Mucosa of gallbladder (tissue), 1 donor: ENCODE measurements at places on chromosomes 1 and 21.

DNA sequence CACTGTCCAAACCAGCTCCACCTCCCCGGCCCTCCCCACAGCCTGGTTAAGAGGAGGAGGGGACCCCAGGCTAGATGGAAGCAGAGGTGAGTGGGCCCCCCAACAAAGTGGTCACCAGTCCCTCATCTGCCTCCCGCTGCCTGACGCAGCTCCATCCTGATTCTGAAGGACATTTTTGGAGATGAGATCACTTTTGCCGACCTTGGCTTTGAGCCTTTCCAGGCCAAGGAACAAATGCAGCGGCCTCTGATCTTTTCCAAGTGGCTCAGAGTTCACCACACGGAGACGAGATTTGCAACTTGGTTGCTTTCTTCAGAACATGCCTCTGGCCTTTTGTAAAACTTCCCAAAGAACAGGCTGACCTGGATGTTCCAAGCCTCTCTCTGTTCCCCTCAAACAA is 223.1 kb downstream of the NPHP4 start:
- no peak for DNase-seq

DNA sequence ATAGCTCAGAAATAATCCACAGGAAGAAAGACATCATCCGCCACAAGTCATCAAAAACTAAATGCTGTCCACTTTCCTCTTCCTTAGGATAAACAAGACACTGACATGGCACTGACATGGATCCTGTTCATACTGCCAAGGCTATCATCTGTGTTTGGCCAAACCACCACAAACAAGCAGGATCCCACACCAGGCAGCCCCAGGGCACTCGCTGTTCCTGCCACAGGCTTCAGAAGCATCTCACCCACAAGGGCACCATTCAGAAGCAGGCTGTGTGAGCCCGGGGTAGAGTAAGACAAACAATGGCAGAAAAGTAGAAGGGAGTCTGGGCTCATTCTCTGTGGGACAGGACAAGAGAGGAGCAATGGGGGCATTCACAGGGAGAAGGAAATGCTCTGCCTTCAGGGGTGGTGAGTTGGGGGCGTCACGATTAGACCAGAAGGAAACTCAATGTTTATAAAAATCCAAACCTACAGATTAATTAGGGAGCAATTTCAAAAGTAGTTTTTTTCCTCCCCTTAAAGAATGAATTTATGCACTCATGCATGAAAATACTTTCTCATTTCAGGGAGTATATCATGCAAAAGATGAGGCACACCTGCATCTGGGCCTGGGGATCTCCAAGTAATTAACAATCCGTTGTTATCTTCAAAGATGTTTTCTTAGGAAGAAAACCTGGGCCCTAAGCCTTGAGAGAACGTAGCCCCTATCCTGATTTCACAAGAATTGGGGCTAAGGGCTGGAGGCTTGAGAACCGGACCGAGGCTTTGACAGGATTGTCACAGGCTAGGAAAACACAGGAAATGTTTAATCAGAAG is 43.3 kb upstream of the ATP1A1 start:
- no peak for DNase-seq

- no peak for DNase-seq
Measured at GRCh38 chr1:24878775-24879742, 51.0 kb downstream of the RUNX3 start.

- DNase-seq: no peak
Measured at GRCh38 chr1:143611159-143611558, 360.6 kb downstream of the FAM72C start.

DNA sequence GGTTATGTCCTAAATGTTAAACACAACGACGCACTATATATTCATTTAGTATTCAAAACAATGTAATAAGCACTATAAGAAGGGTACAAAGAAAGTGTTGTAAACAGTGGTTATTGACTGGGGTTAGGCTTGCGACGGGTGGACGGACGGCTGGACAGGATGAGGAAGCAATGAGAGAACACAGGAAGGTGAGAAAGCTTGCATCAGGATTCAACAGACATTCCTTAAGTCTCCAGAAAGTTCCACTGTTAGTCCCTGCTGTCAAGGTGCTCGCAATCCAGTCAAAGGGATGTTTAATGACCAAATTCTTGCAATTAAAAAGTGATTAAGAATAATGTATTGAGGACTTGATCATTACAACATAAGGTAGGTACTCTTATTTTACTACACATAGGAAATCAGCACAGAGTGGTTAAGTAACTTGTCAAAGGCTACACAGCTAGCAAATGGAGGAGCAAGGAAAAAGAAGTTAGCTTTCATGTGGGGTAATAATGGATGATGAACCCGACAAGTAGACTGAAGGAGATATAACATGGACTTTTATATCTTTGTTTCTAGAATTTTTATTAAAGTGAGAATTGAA is 994 bp upstream of the ACBD6 start:
- no peak for DNase-seq

DNA sequence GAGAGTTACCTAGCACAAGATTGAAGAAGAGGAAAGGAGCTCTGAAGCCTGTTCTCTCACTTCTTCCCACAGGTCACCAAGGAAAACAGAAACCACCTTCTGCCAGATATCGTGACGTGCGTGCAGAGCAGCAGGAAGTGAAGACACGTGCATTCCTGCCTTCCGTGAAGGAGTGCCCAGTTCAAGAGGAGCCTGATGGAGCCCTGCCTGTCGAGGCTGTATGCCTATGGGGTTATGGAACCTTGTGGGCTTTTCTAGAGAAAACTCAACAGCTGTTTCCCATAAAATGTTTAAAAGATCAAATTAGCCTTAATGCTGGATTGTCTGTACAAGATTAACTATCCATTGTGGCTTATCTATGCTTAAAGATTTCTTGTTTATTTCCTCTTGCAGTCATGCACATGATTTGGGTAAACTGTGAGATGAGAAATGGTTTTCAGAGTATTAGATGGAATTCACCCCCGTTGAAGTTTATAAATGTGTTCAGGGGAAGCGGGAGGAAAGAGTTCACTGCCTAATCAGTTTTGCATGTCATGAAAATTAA is 27.8 kb downstream of the NTPCR start:
- DNase-seq: peak; percentile 33

DNA sequence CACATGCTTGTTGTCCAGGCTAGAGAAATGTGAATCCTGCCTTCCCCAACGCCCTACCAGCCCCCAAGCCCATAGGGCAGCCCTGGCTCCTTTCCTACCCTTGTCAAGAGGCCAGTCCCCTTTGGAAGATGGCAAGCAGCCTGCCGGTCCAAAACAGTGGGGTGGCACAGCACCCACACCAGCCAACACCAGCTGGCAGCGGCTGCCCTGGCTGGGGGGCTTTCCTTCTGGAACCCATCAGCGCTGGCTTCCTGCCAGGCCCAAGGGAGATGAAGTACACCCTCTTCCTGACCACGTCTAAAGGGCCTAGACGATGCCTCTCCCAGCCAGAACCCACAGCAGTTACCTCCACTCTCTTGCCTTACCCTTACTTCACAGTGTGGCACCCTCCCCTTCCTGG is 24.2 kb downstream of the KCNN3 start:
- DNase-seq: no peak

DNA sequence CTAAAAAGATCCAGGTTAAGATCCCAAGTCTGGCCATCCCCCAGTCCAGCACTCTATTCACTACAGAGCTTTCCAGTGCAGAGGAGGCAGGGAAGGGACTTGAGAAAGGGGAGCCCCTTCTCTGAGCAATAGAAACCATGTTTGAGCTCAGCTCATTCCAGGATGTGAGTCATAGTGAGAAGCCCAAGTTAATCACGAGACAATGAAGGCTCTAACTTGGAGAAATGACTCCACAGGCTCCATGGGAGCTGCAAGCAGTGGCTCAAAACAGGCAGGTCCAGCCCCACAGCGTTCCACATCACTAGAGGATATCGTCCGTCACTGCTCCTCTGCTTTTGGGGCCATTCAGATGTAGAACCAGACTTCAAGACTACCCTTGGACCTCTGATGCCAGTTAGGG is 59.1 kb downstream of the CAMK2N1 start:
- no peak for DNase-seq

DNA sequence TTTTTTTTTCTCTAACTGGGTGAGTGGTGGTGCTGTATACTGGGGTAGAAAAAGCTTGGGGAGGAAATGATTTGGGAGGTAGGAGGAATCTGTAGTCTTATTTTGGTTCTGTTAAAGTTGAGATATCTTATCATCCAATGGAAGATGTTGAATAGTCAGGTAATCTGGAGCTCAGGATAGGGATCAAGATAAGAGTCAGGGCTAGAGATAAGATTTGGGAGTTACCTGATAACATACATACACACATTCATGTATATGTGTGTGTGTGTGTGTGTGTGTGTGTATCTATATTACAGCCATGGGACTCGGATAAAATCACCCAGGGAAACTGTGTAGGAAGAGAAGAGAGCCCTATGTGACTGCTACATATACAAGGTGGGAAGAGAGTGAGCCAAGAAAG is 8.1 kb downstream of the PCAT6 start:
- DNase-seq: no peak

- no peak for DNase-seq
Measured at GRCh38 chr21:24420689-24421088, 1186.6 kb downstream of the MRPL39 start.

DNA sequence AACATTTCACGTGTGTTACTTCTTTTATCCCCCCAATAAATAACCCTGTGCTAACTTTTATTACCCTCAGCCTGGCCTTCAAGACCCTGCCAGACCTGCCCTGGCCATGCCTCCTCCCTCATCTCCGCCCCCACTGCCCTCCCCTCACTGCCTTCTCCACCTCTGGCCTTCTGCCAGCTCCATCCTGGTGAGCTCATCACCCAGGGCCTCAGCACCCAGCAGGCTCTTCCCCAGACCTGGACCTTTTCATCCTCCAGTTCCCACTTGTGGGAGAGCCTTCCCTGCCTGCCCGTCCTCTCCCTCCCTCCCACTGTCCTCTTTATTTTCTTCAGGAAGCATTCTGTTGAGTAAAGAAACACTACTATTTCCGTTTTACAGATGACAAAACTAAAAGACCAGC is 72.0 kb downstream of the SLC66A1 start:
- DNase-seq: no peak

DNA sequence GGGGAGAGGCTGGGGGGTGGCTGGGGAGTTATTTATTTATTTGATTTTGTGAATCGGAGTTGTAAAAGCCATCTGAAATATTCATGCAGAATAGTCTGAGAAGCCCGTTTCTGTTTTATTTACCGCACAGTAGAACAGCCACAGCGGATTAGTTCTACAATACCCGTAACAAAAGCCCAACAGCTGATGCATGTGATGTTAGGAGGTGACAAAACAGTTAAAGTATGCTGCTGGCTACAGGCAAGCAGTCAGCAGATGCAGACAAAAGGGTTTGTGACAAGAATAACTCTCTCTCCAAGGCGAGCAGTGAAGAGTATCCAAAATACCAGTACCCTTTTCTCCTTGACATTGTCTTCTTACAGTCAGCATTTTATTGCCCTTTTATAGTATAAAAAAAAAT is 42.0 kb downstream of the PROX1 start:
- no peak for DNase-seq

- DNase-seq: no peak
Measured at GRCh38 chr1:172485626-172486025, 41.8 kb upstream of the PIGC start.

DNA sequence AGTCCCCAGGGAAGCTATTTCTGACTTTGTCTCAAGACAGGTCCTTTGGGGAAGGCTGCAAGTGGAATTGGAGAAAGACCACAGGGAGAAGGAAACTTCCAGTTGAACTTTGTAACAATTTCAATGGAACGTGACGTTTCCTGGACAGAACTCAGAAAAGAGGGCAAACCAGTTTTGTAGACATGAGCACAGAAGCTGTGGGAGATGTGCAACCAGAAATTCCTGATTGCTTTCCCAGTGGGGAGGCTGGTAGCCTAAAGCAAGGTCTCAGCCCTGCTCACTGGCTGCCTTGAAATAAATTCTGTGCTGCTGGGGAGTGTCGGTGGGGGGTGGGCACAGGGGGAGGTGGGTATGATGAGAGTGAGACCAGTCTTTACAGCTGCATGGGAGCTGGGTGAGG is 1206.7 kb upstream of the ADGRL2 start:
- DNase-seq: no peak

GRCh38 chr1:91949356-91949699 is at the start of gene BRDT:
BRDT (plus strand) TSS chr1:91949401; CDS start chr1:91962755, 13,354 bp downstream.
- no peak for DNase-seq

DNA sequence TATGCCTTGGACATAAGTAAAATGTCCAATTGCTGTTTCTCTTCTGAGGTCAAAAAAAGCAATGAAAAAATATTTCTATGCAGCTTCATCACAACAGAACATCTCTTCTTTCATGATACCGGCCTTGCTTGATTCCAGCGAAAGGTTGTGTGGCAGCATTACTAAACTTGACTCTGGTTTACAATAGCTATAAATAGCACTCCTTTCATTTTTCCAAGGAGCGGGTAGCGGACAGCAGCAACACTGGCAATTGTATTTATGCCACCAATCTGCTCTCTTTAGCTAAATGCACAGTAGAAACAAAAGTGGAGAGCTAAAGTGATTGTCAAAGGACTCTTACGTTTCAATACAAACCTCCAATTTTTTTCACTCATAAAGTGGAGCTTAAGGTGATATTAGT is 7.5 kb upstream of the DAB1 start:
- no peak for DNase-seq

- DNase-seq: no peak
Measured at GRCh38 chr1:184716158-184716557, 38.5 kb downstream of the EDEM3 start.

DNA sequence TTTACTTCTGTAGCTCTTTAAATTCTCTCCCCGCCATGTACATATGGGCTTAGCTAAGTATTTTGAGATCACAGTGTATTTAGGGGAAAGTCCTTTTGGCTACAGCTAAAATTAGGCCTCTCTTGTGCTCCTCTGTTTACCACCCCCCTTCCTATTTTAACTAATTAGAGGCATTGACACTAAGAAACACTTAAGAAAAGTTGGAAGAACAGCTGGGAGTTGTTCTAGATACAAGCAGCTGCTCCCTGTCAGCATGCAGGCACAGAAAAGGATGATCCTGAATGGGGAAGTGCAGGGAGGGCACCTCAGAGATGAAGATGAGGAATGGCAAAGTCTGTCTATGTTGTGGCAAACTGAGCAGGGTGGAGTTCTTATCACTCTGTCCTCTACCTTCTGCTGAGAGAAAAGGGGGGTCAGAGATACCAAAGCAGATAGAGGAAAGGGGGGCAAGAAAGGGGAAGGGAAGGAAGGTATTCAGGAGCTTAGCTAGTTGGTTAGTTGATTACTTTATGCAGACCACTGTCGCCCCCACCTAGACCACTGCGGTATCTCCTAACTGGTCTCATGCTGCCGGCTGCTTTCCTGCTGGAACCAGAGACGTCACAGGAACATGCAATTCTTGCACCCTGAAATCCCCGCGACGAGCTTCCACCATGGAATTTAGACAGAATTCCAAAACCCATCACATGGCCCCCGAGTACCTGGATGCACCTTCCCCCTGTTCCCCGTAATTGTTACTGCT is 82.4 kb upstream of the HOOK1 start:
- DNase-seq: no peak

DNA sequence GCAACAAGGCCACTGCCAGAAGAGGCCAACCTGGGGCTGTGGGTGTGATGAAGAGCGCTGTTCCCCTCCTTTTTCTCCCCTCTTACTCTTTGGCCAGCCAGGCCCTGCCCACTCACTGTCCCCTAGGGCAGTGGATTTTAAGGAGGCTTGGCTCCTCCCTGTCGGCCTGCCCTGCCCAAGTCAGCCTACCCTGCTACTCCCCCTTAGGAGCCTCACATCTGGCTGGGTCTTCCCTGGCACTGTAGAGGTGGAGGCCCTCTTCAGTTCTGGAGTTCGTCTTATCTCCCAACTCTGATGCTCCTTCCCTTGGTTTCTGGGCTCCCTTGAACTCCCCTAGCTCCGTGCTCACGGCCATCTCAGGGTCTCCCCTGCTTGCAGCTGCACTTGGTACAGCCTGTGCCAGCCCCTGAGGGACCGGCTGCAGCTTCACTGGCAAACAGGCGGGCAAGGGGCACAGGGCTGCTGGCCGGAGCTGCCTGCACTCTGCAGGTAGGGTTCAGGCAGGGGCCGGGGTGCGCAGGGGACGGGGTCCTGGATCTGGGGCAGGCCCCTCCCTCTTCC is 4.0 kb downstream of the AMPD2 start:
- DNase-seq: no peak
